Vagina (tissue), 2 donors: ENCODE measurements at places on chromosomes 11 and 22.

GRCh38 chr11:133041928-133042882 is 490.1 kb downstream of the OPCML start:
- DNase-seq: no peak

DNA sequence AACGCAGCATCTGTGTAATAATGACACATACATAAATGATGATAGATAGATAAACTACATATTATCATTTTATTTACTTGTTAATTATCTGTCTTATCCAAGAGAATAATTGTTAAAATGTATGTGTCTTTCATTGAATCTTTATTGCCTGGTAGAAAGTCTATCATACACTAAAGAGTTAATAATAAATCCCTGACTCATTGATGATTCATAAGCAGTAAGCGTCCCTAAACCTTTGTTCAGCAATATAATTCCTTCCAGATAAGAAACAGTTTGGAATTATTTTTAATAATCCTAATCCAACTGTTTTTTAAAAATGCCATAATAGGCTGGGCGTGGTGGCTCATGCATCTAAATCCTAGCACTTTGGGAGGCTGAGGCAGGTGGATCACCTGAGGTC is 655.6 kb upstream of the CNTN5 start:
- no peak for DNase-seq

GRCh38 chr11:34432822-34433221 is 5.9 kb upstream of the CAT start:
- no peak for DNase-seq

GRCh38 chr22:36991206-36991605 is 28.0 kb downstream of the TST start:
- no peak for DNase-seq

GRCh38 chr11:89521294-89521693 is 30.1 kb upstream of the NOX4 start:
- DNase-seq: no peak

DNA sequence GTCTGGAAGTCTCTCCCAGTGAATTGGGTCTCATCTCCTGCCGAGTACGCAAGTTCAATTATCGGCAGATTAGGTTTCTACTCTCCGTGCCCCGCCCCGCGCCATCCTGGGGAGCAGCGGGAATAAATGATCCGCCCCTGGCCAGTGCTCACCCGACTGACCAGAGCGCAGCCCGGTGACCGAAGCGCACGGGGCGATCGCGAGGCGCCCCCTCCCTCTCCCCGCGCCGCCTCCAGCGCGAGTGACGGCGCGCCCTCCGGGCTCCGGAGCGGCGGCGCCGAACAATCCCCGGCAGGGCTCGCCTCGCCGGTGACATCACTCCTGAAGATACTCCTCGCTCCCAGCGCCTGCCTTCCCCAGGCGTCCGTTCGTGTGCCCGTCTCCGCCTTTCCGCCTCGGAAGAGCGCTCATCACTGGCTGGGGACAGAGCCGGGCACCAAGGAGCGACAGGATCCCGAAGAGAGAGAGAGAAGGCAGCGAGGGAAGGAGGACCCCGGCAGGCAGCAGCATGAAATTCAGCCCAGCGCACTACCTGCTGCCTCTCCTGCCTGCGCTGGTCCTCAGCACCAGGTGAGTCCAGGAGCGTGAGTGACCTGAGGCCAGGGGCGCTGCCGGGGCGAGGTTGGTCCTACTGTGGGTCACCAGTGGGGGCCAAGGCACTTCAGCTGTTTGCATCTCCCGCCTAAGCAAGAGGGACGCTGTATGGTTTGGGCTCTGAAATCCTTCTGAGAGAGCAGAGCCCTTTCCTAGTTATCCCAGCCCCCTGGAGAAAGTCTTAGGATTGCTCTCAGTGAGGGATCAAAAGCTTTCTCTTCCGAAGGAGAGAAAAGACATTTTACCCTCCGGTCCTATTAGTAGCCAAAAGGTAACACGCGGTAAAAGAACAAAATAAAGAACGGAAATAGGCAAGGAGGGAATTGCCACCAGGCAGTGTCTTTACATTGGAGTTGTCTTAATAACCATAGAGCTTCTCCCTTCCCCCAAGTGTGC is at the start of gene LUZP2:
TSS of gene LUZP2 (plus strand) at position 318 of the 990 bp plus-strand sequence.
- no peak for DNase-seq

DNA sequence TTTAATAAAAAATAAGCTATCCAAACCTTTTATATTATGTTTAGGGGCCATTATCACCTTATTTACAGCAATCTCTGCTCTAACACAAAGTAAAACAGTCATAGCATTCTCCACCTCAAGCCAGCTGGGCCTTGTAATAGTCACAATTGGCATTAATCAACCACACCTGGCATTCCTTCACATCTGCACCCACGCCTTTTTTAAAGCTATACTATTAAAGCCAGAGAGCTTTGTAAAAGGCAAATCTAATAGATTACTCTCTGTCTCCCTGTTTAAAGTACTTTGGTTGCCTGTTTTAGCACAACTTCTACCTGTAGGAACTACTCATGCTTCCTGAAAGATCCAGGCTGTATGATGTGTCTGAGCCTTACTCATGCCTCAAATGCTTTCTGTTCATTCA is 113.1 kb downstream of the CSNK2A3 start:
- no peak for DNase-seq

GRCh38 chr11:24413391-24413790 is 83.5 kb upstream of the LUZP2 start:
- no peak for DNase-seq

DNA sequence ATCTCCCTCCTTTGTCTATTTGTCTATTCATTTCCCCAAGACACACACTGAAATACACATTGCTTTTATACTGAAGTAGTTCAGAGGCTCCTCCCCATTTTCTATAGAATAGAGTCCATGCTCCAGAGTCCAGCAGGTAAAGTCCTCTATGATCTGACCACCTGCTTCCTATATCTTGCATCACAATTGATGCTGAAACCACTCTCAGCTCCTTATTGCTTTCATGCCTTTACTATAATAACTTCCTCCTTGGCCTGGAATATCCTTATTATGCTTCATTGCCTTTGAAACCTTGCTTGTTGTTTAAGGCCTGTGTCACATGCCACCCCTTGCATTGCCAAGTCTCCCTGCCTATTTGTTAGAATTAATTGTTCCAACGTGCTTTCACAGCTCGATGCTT is 12.6 kb downstream of the OR6Q1 start:
- DNase-seq: no peak

- DNase-seq: no peak
These were observed 255.2 kb downstream of the GRM5 start for GRCh38 chr11:88810420-88811097.

GRCh38 chr11:59119826-59120225 is 12.8 kb downstream of the FAM111B start:
- DNase-seq: no peak

GRCh38 chr11:134987822-134988221 is 575.8 kb upstream of the B3GAT1 start:
- no peak for DNase-seq

- DNase-seq: no peak
These were observed 347.9 kb downstream of the TTC28 start for GRCh38 chr22:28331695-28332094.

DNA sequence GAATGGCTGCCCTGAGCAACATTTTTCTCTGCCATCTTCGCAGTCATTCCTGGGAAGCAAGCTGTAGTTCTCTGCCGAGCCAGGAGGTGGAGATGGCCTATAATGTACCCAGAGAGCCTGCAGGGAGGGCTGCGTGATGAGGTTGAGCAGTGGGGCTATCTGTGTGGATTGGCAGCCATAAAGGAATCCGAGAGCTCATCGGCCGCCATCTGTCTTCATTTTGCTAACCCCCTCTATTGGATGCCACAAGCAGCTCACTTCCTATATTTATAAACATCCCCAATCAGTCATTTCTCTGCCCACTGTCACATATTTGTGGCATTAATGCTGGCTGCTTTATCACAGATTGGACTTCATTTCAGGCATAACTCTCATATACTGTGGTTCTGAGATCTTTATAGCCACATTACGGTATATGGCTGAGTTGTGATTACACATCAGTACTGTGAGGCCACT is 209.5 kb downstream of the NTM start:
- no peak for DNase-seq

- DNase-seq: no peak
These were observed 48.2 kb downstream of the BSX start for GRCh38 chr11:122933416-122933815.

GRCh38 chr22:44130076-44130711 is 50.5 kb upstream of the PARVG start:
- DNase-seq: no peak

DNA sequence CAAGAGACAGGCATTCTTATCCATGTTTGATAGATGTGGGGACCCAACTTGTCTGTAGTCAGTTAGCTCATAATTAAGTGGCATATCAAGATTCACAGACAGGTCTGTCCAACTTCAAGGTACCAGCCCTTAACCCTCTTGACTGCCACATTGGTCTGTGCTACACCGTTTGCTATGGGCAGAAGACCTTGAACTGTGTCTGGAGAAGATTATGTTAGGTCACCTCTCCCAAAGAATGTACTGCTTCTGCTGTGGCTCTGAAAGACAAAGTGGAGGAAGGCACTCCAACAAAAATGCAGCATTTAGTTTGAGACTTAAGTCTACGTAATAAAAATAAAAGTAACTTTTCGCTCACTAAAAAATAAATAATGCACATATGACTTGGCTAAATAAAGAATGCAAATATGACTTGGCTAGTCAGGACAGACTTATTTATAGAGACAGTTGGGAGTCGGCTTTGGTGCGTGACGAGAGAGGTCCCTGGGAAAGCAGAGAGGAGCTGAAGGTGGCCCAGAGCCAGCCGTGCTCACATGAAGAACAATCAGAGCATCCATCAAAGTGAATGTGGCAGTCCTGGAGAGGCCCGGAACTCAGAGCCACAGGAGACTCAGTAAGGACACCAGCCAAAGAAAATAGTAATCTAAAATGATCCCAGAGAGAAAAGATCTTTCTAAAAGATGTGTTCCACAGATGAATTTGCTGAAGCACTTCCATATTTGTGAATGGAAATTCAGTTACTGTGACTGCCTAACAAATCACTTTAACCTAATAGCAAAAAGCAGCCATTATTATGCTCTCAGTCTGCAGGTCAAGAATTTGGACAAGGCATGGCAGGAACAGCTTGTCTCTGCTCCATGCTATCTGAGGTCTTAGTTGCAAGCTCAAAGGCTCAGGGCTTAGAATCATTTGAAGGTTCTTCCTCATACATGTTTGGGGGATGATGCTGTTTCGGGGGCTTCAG is 35.0 kb downstream of the CWC15 start:
- no peak for DNase-seq

DNA sequence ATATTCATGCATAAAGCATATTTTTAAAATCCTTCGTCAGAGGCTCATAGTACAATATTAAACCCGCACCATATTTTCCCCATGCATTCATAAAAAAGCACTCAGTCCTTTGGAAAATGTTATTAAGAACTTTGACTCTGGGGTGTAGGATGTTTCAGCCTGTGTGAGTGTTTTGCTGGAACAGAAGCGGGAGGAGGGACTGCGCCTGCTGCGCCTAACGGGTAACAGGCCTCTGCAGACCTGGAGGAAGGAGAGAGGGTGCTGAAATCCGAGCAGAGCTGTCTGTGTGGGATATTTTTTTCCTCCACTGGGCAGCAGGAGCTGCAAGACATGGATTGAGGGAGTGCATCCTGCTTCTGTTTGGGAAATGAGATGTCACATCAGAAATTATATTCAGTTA is 483.0 kb downstream of the BRD1 start:
- no peak for DNase-seq

- no peak for DNase-seq
These were observed 84.6 kb upstream of the NAV2 start for GRCh38 chr11:19628018-19628417.

GRCh38 chr22:20396639-20397038 is 2.7 kb downstream of the ZNF74 start:
- peak; percentile 31 for DNase-seq

GRCh38 chr11:95568281-95568680 is 221.3 kb downstream of the FAM76B start:
- DNase-seq: no peak

DNA sequence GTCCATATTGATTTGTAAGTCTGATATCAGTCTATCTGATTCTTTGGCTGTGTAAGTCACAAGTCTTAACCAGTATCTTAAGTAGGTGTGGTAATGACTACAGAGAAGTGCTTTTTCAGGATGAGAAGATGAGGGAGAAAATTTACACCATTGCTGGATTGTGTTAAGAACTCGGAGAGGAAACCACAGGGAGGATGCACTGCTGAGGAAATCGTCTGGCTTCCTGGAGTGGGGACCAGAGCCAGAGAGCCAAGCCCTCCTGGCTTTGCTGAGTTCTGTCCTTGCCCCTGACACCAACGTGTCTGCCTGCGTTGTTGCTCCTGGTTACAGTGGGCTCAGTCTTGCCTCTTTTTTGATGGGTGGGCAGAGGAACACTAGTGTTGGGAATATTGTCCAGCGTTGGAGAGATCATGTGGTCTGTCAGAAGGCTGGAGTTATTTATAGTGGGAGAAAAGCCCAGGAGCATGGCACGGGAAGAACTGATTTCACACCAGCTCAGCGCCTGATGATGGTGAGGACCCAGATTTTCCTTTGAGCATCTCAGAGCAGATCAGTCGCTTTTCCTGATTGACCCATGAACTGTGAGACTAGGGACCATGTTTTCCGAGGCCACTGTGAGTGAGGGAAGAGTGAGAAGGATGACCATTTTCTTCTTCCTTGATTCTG is 29.6 kb downstream of the MARK2 start:
- no peak for DNase-seq

GRCh38 chr11:124541204-124541603 is 2.2 kb downstream of the OR8B12 start:
- DNase-seq: no peak

DNA sequence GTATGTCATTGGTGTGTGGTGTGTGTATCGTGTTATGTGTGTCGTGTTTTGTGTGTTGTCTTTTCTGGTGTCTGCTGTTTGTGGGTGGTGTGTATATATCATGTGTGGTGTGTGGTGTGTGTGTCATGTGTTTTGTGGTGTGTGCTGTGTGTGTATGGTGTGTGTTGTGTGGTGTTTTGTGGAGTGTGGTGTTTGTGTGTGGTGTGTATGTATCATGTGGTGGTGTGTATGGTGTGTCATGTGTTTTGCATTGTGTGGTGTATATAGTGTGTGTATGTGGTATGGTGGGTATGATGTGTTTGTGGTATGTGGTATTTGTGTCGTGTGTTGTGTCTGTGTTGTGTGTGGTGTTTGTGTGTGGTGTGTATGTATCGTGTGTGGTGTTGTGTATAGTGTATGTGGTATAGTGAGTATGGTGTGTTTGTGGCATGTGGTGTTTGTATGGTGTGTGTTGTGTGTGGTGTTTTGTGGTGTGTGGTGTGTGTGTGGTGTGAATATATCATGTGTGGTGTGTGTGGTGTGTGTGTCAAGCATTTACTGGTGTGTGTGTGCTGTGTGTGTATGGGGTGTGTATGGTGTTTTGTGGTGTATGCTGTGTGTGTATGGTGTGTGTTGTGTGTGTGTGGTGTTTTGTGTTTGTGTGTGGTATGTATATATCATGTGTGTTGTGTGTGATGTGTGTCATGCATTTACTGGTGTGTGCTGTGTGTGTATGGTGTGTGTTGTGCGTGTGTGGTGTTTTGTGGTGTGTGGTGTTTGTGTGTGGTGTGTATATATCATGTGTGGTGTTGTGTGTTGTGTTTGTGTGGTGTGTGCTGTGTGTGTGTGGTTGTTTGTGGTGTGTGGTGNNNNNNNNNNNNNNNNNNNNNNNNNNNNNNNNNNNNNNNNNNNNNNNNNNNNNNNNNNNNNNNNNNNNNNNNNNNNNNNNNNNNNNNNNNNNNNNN is 12.7 kb downstream of the PIM3 start:
- DNase-seq: peak; percentile 86

- no peak for DNase-seq
These were observed 468.9 kb downstream of the NTM start for GRCh38 chr11:131839326-131839725.

- DNase-seq: no peak
These were observed 346.6 kb upstream of the CCDC179 start for GRCh38 chr11:23206741-23207336.
